Activated effector memory CD4-positive, alpha-beta T cell treated with anti-CD3 and anti-CD28 coated beads, Interleukin-2, amount 50 U/mL, for 16 hours (primary cell): ENCODE measurements at places on chromosomes 3 and 15.

DNA sequence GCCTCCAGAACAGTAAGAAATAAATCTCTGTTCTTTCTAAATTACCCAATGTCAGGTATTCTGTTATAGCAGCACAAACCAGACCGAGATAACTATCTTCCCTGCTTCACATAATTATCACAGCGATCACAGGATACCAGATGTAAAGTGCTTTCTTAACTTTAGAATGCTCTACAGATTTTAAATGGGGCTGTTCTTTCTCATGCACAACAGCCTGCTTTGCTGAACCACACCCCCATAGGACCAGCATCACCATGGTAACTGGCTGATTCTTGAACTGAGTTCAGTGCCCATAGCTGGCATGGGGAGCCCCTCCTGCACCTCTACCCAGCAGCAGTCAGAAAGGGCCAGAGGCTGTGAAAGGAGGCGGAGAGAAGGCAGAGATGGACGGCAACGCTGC is 7.8 kb downstream of the CD80 start:
- DNase-seq = no peak

DNA sequence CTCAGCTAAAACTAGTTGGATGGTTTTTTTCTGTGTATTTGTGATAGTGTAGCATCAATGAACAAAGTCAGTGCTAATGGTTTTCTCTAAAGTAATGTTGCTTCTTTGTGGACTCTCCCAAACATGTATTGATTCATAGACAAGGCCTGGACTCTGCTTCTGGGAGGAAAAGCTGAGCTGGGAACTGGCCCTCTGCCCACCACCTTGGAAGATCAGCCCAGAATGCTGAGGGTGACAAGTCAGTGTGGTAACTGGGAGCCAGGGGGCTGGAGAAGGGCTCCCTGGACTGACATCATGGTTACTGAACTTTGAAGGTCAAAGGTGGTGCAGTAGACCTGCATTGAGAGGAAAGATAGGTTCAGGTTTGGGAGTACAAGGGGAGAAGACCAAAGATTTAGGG is 3.0 kb downstream of the ARHGAP31 start:
- no peak for DNase-seq

DNA sequence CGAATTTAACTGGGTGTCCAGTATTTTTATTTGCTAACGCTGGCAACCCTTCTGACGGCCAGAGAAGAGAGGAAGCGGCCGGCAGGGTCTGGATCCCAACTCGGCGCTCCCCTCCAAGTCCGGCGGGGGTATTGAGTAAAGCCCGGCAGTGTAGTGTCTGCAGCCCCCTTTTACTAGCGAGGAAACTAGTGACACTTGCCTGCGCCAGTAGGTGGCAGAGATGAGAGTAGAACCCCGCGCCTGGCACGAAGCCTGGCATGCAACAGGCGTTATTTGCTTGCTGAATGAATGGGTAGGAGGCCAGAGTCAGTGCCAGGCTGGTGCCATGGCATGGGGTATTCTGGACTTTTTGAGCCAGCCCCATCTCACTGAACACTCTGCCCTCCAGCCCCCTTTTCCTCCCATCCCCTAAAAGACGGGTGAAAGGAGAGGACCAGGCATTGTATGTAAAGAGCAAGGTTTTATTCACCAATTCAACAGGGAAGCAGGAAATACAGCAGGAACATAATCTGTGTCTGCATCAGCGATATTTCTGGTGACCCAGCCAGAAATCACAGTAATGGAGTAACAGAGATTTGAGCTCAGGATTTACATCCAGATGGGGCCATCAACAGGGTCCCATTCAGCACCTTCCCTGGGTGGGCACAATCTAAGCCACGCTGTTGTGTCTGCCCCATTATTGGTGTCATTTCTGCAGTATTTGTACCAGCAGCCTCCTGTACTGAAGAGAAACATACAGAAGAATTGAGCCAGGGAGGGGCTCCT is 788 bp upstream of the WDR73 start:
- DNase-seq = peak; percentile 92

DNA sequence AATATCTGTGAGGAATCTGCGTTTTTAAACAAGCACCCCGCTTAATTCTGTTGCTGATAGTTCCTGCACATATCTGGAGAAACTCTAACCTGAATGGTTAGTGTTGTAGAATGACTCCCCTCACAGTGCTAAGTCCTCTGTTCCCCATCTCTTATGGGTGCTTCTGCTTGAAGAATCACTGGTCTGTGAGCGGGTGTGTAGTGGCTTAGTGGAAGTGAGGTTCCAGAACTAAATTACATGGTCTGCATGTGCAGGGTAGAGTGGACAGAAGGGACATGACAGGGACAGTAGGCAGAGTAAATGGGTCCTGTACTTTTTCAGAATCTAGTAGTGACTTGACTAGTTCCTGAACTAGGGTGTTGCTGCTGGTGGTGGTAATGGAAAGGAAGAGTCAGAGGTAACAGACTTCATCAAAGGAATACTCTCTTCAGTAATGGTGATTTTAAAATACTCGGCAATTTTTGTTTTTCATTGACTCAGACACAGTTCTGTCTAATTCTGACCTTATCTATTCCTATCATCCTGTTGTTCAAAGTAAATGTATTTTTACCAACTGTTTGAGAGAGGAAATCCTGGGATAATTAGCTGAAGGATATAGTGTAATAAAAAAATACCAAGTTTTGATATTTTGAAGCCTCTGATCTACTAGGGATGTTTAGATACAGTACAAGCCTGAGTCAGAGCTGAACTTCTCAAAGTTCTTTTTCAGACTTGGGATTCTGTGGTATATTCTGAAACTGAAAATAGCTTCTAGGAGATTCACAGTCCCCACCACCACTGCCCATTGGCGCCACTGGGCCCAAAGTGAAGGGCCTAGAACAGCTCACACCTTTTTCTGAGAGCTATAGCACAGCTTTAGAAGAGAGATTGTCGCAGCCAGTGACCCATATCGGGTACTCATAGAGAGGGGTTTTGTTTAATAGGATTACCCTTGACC is 55.5 kb downstream of the FNDC3B start:
- no peak for DNase-seq

DNA sequence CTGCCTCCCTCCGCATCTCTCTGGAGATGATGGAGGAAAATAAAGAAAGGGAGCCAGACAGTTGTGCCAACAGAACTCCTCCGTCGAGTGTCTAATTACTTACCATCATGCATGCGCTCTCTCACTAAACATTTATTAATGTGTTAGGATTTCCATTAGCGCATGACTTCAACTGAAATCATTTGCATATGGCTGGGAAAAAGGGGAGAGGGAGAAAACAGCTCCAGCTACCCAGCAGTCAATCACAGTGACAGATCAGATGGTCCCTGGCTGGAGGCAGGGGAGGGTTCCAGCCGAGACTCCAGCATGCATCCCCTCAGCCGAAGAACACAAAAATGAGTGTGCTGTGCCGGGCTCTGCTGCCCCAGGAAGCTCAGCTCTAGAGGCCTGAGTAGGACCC is 6.8 kb upstream of the RHO start:
- no peak for DNase-seq

DNA sequence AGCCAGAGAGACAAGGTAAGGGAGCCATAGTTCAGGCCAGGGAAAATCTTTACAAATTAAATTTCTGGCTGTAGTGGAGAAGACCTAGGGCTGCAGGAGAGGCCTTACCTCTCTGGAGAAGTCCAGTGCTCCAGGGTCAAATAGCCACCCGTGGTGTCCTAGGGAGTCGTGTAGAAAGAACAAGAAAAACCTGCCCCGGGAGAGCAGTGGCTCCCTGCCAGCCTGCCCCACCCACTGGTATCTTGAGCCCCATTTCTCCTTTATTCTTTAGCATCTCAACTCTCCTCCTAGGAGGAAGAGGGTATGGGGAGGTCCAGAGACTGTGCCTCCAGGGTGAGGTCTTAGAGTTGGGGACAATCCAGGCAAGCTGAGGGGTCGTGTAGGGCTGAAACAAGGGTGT is 32.1 kb upstream of the NTRK3 start:
- DNase-seq = no peak

DNA sequence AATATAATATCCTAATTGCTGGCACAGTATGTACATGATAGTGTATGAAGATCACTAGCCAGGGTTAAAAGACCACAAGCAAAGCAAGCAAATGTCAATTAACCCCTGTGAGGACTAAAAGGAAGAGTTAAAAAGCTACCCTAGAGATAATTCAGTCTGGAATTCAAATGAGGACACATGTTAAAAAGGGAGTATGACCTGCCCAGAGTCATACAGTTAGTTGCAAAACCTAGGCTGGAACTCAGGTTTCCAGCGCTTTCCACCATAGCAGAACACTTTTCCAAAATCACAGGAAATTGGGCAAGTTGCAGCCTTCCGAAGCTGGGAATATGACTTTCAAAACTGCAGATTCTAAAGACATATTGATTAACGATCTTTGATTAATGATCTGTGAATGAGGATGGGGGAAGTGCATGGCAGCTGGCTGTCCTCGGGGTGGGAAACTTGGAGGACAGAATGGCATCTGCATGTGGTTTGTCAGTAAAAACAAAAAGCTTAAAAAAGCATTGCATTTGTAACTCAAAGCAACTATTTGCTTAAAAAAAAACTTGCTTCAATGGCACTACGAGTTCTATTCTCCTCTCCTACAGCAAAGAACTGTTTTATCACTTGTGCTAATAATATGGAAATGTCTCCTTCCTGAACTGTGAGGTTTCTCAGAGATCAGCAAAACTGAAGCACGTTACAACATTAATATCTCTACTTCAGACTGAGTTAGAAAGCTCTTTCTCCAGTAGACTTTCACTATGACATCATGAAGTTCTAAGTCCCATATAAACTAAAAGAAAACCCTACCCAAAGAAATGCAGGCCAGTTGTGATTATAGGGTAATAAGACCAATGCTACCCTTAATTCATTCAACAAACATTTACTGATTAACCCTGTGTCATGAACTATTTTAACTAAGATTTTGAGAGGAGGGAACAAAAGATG is 46.2 kb downstream of the IGSF11 start:
- DNase-seq = no peak

- no peak for DNase-seq
Observed at GRCh38 chr15:48748535-48748934, 62.3 kb downstream of the CEP152 start.

DNA sequence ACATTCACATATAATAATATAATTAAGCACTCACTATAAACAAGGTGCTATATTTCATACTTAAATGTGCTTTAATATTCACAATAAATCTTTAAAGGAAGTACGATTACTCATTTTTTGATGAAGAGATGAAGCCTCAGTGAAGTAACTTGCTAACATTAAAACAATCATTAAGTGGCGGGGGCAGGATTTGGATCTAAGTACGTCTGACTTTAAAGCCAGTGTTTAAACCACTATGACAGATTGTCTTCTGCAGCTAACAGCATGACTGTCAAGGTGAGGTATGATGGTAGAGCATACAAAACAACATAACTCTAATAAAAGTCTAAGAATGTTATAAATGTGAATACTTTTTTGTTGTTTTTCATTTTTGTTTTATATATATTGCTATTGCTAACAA is 862.1 kb downstream of the ROBO1 start:
- no peak for DNase-seq

- DNase-seq = no peak
Observed at GRCh38 chr3:49653621-49654020, 20.5 kb upstream of the APEH start.

DNA sequence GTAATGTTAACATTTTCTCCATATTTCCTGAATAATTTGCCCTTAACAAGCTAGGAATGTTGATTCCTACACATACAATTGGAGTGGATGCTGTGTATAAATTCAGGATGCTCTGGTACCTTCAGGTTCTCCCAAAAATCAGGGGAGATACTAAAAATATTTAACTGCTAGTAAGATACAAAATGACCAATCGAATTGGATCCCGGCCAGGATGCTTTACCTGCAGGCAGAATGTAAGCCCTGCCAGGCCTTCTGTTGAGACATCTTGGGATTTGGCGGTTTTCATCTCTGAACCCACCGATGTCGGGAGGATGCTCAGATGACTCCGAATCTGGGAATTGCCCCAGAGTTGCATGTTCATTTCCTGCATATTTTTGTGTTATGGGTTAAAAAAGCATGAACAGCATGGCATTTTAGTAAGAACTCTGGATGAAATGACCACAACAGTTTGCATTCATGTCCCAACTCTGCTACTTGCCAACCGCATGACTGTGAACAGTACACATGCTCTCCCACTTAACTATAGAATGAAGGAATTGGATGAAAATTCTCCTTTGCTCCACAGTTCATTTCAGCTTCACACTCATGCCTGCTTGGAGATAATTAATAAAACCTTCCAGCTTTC is 241.4 kb upstream of the TBL1XR1 start:
- no peak for DNase-seq

DNA sequence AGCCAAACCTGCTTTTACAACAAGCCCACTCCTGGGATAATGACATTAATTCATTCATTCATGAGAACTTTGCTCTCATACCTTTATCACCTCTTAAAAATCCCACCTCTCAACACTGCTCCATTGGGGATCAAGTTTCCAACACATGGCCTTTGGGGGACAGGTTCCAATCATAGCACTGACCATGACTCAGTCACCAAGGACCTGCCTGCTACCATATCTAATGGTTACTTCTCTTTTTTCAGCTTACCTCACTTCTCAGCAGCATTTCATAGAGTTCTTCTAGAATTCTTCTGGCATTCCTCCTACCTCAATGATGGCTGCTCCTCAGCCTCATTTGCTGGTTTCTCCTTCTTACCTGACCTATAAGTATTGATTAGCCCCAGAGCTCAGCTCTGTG is 36.9 kb upstream of the RYK start:
- DNase-seq = no peak

DNA sequence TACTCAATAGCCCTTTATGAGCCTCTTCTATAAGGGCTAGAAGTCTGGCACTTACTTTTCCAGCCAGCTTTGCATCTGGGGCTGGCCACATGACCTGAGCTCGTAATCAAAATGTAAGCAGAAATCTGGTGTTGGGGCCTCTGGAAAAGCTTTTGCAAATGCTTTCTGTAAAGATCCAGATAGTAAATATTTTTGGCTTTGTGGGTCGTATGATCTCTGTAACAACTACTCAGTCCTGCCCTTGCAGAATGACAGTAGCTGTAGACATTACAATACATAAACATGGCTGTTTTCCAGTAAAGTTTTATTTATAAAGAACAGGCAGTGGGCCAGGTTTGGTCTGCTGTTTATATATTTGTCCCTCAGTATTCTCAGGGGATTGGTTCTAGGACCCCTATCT is 46.2 kb upstream of the THRB start:
- DNase-seq = no peak

DNA sequence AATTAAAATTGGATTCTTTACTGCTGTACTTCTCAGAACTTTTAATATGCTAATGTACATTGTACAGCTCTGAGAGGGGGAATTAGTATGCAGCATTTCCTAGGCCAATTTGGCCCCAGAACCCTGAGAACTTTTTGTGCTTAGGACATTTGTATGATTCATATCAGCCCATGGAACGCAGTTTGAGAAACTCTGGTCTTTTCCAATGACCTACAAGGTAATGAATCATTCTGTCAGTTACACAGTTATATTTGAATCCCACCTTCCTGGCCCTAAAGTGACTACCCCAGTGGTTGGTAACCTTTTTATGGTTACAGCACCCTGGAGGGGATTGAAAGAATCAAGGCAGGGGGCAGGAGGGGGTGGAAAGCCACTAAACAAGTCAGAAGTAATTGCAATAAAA is 25.6 kb upstream of the KBTBD12 start:
- no peak for DNase-seq

GRCh38 chr3:156459434-156459833 is 95.5 kb downstream of the SSR3 start:
- DNase-seq = no peak

GRCh38 chr3:103873897-103874545 is 1439.2 kb downstream of the ZPLD1 start:
- DNase-seq = no peak

GRCh38 chr3:12392101-12392878 is 92.0 kb upstream of the TSEN2 start:
- no peak for DNase-seq

GRCh38 chr3:134466331-134466730 is 19.5 kb downstream of the ANAPC13 start:
- DNase-seq = no peak
